ENCODE measurements at places on chromosomes 7 and 10. TPM values are rescaled to one million over a fixed set of nuclear protein-coding genes. Genes with fewer than 3 reads are reported as not detected.

Gene ZNF853
- polyA plus RNA-seq = 6.7 TPM

GRCh38 chr10:15106352-15107013 is 9.3 kb downstream of the RPP38 start:
- peak; percentile 62 for DNase-seq

DNA sequence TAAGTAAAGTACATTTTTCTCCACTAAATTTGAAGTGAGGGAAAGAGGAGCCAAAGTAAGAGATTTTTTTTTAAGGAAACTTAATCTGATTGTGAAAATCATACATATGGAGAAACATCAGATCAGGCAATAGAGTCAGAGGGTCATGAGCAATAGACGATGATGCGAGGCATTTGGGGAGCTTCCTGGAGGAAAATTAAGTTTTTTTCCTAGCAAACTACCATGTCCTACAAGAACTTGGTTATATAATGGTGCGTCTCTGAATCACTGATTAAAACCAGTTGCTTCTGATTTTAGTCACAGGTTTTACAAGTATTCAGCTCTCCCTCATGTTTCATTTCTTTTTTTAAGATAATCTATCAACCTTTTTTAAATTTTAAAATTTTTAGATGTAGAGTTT is 52.1 kb upstream of the MTURN start:
- DNase-seq = no peak

Gene OR9A2
- polyA plus RNA-seq = not detected

DNA sequence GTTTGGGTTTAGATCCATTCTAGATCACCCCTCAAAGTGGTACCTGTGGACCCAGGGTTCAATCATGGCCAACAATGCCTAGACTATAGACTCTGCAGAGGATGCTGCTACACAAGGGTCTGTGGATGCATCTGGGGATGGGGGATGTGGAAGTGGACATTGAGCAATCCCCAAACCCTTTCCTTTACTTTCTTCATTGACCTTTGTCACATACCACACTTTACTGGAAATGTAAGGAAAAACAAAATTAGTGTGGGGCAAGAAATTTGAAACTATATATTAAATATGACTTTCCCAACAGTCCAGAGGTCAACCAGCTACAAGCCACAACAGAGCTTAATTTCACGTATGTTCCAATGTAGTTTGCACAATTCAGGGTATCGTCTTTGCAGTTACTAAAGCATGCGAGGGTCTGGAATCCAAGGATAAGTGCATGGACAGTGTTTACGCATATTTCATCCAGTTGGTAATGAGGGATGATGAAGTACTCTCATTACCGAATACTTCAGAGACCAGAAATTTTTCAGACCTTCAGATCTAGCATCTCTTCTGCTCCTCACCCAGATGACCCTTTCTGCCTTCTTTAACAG is 33.3 kb upstream of the CASD1 start:
- no peak for DNase-seq

All from psoas muscle (tissue), 8 donors.